ENCODE measurements at places on chromosomes 16 and 17.

DNA sequence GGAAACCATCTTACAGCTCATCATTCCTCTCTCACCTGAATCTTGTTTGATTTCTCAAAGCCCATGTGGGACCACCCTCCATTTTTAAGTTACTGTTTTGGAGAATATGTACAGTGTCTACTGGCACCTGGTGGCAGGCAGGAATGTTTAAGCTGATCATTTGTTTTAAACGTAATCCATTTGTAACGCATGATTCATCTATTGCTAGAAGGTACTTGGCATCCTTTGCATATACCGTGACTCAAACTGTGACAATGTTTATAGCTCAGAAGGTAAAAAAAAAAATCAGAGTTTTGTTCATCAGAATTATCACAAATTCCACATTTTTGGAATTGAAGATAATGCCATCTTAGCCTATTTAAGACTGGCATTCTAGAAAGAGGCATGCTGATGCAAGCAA, 1007.5 kb upstream of the EEF2KMT start:
- no peak for DNase-seq

DNA sequence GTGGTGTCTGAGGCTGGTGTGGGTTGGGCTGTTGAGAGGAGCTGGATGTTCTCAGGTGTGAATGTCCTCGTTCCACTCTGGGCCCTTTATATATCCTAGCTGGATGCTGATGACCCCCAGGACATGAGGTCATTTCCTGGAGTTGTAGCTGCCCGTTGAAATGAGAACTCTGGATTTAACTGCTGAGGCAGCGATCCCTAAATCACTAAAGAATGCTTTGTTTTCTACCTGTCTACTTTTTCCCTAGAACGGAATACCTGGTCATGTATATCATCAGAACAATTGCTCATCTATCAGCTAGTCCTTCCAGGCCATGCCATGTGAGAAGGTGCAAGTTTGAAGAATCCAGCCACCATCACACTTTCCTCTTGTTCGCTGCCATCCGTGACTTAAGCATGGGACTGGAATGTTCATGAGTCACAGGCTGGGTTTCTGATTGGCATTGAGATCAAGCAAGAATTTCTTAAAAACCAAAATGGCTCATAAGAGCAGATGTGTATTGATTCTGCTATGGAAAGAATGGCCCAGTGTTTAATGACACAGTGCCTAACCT, at the start of gene KRTAP2-3:
KRTAP2-3 (minus strand) TSS at position 63 of the 553 bp plus-strand sequence. CDS start 64 bp downstream, outside the sequence.
- DNase-seq, result no peak

GRCh38 chr16:23838485-23839142, 2.8 kb downstream of the PRKCB start:
- DNase-seq, result no peak

- DNase-seq, result no peak
These were observed 14.7 kb upstream of the MLLT6 start for GRCh38 chr17:38690386-38690785.

DNA sequence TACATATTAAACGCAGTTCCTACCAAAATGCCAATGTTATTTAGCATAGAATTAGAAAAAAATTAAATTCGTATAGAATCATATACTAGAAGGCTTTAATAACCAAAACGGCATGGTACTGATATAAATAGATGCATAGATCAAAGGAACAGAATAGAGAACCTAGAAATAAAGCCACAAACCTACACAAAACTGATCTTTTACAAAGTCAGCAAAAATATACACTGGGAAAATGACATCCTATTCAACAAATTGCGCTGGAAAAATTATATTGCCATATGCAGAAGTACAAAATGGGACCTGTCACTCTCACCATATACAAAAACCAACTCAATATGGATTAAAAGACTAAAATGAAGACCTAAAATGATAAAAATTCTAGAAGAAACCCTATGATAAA, 1882.6 kb downstream of the TP53TG3F start:
- no peak for DNase-seq

DNA sequence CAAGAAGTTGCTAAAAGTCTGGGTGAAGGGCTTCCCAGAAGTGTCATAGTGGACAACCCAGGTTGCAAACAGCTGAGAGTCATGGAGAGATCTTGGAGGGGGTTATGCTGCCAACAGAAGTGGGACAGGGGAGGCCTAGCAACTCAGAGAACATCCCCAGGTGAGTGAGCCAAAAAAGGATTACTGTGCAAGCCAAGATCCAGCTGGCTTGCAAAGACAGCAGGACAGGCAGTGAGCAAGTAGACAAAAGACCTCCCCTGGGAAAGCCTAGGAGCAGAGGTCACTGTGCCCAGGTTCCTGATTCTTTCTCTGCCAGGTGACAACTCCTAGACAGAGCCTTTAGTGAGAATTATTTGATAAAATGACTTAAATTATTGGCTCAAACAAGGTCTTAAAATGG, 9.5 kb upstream of the LONP2 start:
- no peak for DNase-seq

Data from SHP77 (cell line).